Right atrium auricular region (tissue), 2 donors: ENCODE measurements at places on chromosomes 2 and 18.

DNA sequence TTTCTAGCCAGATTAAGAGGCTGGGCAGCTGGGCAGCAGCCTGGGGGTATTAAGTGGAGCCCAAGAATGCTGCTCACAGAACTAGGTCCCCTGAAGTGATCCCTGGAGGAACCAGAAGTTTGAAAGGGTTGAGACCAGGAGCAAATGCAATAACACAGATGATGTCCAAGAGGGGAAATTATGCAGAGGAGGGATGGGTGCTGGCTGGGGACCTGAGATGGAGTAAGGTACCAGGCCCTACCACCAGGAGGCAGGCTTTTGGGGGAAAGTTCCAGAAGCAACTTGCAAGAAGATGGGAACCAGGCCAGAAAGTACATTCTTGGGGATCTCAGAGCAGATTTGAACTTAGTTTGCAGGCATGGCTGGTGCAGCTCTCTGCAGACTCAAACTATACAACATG lies 175.1 kb downstream of the NCK2 start:
- DNase-seq, result peak; percentile 47

GRCh38 chr2:113677330-113677729 lies 50.3 kb downstream of the RABL2A start:
- DNase-seq, result no peak

DNA sequence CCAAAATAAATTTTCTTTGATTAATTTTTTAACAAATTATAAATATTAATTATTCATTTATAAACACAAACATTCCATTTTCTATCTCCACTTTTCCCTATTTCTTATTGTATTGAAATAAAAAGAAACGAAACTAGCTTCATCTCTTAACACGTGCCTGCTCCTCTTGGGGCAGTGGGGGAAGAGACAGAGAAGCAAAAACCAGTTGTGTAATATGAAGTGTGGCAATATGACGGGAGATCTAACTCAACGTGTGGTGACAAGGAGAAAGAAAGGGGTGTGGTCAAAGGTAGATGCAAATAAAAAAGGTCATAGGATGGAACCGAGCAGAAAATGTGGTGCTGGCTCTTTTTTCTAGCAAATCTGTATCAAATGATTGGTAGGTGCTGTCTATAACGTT lies 106.9 kb upstream of the SLC8A1 start:
- no peak for DNase-seq

- no peak for DNase-seq
Observed at GRCh38 chr2:176103742-176104315, 3.3 kb upstream of the HOXD11 start.

DNA sequence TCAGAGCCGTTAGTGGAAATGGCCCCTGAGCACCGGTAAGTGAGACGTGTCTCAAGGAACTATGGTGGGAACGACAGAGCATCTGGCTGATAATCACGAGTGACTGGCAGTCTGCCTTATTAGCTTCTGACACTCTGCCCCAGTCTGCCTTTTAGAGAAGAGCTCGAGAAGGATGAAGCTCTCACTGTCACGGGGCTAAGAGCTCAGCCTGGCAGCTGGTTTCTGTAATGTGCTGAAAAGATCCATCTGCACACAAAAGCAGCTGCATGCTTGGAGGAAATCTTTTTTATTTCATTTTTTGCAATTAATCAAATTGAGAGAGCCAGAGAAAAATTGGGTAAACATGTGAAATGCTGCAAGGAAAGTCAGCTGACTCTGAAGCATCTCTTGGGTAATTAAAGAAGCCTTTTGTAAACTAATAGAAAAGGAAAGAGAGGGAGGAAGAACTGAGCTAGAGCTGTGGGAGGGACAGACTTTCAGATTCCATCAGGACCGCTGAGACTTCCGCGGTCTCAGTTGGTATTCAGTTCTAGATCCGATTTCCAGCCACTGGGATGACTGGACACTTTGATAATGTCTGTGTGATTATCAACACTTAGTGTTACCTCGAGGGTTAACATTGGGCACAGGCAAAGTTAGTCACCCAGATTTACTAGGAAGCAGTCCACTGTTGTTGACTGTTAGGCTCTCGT lies 24.4 kb downstream of the MBP start:
- DNase-seq, result peak; percentile 67

GRCh38 chr2:207423886-207424285 lies 105.9 kb upstream of the CREB1 start:
- no peak for DNase-seq

GRCh38 chr2:108988796-108989713 lies at the start of gene EDAR:
Gene EDAR, minus strand, starts transcription at chr2:108989220. Its CDS starts 58,206 bp downstream, at chr2:108931014.
- no peak for DNase-seq

DNA sequence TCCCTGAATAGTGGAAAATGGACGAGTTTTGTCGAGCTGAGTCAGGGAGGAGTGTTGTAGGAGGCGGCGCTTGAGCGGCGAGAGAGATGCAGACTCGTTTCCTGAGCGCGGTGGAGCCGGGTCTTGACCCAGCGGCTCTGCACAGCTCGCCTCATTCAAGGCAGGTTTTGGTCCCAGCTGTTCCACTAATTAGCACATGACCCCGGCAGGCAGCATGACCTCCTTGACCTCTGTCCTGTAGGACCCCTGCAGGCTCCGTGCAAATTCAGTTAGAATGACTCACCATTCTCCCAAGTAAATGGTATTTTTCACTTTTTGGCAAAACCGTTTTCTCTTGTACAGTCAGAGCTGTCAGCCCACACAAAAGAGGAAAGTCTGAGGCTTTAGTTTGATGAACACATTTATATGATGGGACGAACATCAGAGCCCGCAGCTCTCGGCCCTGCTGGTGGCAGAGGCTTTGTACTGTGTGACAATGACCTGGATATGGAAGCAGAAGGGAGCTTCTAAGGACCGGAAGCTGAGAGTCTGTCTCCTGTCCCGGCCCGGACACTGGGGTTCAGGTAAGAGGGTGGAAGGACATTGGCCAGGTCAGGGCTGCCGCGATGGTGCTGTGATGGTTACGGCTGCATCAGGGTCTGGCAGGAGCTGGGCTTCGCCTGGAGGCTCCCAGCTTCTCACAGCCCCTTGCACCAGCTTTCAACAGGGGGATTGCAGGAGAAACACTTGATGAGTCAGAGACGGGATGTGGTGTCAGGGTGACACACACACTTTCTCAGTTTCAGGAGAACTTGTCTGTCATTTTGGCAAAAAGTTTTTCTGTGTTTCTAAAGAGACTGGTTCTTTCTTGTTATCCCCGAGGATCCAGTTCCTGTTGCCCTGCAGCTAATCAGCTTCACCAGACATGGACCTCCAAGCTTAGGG lies 29.9 kb upstream of the ALKAL2 start:
- DNase-seq, result no peak

DNA sequence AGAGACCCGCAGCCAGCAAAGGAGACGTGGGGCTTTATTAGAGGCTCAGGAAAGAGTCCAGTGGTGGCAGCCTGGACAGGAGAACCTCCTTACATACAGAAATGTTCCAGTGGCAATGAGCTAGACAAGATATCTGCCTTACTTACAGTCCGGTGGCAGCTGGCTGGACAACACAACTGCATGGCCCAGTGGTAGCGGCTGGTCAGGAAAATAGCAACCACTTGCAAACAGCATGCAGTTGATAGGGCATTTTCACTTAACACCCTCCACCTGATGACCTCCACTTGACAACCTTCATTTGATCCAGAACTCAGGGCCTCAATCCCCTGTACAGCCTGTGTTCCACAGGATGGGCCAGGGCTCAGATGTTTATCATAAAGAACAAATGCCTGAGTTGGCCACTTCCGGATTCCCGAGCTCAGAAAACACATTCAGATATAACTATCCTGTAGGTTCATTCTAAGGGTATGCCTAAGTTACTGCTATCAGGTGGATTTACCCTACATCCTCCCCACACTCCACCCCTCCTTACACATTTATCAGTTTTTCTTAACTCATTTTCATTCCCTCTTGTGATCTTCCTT lies 63.3 kb upstream of the ITPRID2 start:
- no peak for DNase-seq

- no peak for DNase-seq
Observed at GRCh38 chr18:51006948-51007789, 22.8 kb upstream of the SMAD4 start.

DNA sequence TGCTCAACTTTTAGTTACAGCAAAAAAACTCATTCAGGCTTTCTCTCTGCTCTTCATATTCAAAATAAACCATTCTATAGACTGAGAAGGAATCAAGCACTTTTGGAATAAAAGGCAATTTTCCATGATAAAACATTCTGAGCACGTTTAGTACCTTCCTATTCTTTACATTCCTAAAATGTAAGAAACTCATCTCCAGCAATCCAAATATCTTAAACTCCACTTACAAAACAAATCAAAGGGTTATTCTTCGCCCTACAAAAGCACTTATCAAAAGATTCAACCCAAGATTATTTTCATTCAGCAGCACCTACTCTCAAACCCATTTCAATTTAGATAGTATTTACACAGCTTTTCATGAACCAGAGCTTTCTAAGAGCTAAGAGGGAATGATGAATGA lies 2.9 kb upstream of the LGALSL start:
- DNase-seq, result no peak

GRCh38 chr18:70288171-70288850 lies 534 bp upstream of the SOCS6 start:
- no peak for DNase-seq

DNA sequence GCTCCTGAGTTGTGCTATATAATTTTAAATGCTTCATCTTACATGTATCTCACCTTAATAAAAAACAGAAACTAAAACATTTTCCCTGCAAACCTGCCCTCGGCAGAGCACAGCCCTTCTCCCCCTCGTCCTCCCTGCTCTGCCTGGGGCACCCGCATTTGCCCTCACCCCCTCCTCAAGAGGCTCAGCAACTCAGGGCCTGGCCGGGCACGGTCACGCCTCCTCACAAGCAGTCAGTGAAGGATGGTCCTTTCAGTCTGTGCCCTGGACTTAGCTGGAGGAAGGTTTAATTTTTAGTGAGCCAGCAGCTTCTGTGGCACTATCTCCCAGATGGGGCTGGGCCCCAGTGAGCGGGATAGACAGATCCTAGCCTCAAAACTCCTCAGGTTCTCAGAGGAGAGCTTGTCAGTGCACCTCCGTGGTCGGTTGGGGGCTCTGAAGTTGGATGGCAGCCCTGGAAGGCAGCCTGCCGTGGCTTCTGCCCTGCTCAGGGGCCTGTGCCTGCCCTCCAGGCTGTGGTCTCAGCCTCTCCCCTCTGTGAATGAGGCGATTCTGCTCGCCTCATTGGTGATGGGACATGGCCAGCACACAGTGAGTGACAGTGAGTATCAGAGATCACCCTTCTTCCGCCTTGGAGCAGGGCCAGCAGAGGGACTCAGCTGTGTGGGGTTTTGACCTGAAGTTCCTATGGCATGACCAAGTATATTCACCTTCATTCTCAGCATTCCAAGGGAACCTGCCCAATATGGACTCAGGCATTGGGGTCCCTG lies 56.3 kb upstream of the AFF3 start:
- no peak for DNase-seq

- no peak for DNase-seq
Observed at GRCh38 chr2:107553539-107553938, 273.2 kb upstream of the RGPD4 start.

DNA sequence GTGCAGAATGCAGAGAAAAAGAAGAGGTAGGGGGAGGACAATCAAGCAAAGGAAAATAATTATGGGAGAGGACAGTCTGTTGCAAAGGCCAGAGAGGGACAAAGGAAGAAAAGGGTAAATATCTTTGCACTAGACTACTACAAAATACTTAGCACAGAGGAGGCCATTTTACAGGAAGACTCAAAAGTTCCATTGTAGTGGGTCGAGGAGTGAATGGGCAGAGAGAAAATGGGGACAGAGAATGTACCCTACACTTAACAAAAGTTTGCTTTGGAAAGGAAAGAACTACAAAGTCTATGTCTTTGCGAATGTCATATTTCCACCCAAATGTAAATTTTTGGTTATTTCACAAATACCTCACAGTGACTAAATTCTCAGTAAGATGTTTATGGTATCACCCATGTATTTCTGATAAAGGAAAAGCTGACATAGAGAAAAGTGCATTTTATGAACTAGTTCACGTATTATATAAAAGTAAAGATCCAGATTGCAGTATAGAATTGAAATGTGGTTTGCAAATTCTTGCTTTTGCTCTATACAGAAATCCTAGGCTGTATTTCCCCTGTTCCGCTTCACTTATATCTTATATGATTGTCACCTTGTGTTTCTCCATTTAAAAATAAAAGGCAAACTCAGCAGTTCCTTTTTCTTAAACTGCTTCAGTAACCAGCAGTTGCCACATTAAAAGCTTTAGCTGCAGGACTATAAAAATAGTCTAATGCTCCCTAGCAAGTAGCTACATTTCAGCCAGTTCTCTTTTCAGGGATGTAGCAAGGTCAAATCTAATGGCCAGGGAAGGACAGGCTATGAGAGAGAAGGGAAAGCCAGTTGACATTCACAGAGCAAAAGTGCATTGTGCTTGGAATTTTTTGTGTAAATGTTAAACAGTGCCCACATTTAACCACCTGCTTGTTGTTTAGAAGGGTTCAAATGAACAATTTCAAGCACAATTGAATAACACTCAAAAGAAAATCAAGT lies 79.7 kb upstream of the CYTIP start:
- DNase-seq, result no peak

DNA sequence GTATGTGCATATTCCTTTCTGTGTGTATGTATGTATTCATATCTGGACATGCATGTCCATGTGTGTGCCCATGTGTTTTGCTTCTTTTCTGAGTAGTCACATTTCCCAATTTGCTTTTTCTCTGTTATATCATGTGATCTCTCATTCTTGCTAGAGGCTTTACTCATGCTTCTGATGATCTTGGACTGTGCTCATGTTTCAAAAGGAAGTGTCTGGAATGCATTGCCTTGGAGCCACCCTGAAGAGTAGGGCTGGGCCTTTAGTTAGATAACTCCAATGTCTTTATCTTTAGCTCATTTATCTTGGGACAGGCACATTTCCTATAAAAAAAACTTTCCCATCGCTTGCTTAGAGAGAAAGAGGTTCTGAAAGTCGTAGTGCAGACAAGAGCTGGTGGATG lies 859.2 kb downstream of the CNTNAP5 start:
- no peak for DNase-seq

- DNase-seq, result no peak
Observed at GRCh38 chr2:240413813-240414429, 21.5 kb upstream of the GPC1 start.

DNA sequence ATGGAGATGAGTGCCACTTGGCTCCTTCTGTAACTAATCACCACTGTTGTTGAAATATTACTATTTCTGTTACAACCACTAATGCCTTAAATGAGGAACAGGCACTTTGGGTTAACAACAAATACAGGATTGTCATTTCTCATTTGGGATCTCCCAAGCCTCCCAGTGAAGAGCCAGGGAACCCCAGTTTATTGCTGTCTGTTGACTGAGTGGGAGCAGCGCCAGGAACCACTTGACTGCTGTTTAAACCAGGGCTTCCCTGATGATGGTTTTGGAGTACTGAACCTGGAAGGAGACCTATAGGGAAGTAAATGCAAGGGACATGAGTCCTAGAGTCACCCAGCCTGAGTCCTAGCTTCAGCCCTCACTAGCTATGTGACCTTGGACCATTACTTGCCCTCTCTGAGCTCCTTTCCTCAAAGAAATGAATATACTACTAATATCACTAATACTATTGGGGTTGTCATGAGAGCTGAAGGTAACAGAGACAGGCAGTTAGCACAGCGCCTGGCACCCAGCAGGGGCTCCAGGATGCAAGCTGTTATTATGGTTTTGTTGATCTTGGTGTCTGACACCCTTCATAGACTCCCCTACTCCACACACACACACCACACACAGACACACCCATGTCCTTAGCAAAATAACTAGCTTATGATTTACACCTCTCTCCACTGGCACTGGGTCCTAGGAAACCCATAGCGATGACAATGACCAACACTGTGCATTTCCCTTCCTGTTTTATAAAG lies 104.2 kb upstream of the FZD7 start:
- DNase-seq, result no peak
